ENCODE measurements at places on chromosomes 3 and 15.

- no peak for ATAC-seq
These were observed 53.8 kb downstream of the UBE2E2 start for GRCh38 chr3:23256741-23257435.

GRCh38 chr3:115855911-115856310, 232.6 kb downstream of the GAP43 start:
- ATAC-seq, result no peak

- ATAC-seq, result no peak
These were observed 192.2 kb downstream of the MBNL1 start for GRCh38 chr3:152460936-152461335.

GRCh38 chr3:138227650-138228049, 40.5 kb downstream of the ARMC8 start:
- ATAC-seq, result no peak

DNA sequence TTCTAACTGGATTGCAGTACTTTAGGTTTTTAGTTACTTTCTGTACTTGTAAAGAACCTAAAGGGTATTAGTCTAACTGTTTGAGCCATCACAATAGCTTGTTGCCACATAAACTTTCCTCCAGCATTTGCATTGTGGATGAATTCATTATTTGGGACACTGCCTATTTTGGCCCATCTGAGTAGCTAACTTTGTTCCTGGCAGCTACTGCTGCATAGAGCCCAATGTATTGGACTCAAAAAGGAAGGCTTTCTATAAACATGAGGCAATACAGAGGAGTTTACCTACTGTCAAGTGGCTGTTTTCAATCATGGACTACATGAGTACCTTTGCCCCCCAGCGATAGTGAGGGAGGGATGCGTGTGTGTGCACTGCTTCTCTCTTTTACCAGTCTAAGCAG, 1.9 kb downstream of the ROBO2 start:
- ATAC-seq, result no peak

GRCh38 chr3:45807681-45808540, 11.6 kb upstream of the SLC6A20 start:
- no peak for ATAC-seq

DNA sequence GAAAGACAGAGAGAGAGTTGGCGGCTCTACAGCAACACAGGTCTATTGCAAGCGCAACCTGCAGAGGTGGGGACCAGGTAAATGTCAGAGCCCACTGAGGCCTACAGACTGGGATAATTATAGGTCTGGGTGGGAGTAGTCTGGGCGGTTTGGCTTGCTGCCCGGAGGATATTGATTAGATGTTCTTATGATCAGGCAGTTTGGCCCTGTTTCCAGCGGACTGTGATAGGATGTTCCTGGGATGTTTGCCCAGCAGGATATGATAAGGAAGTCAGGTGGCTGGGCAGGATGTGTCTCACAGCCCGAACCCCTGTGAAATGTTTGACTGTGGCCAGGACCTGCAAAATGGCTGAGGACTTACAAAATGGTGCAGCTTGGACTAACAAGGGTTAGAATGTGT, 364.9 kb downstream of the NAALADL2 start:
- ATAC-seq, result no peak

DNA sequence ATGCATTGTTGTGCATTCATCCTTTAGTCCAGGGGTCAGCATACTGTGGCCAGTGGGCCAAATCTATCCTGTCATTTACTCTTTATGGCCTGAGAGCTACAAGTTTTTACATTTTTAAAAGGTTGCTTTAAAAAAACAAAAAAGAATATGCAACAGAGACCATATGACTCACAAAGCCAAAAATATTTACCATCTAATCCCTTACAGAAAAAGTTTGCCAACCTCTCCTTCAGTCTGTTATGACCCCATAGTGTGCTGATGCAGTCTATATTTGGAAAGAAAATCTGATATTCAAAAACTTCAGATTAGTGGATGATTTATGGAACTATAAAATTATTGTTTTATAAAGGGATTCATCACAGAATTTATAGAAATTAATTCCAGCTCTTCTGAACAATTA, 237.5 kb upstream of the IL12A start:
- ATAC-seq, result no peak

- no peak for ATAC-seq
These were observed 84.5 kb upstream of the ATP10A start for GRCh38 chr15:25947323-25948314.

- no peak for ATAC-seq
These were observed 519.0 kb upstream of the PROK2 start for GRCh38 chr3:72303926-72304325.

- no peak for ATAC-seq
These were observed 191.2 kb downstream of the TLE3 start for GRCh38 chr15:69906256-69907185.

DNA sequence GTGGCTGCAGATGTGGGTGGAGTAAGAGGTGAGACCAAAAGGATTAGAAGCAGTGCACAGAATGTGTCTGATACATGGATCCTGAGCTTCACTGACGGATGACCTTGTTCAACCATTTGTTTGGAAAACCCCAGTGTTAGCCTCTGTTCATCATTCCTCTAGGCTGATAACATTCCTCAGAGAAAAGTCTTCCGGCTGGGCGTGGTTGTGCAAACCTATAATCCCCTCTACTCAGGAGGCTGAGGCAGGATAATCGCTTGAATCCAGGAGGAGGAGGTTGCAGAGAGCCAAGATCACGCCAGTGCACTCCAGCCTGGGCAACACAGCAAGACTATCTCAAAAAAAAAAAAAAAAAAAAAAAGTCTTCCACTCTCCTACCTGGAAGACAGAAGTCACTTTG, 23.1 kb upstream of the CHD2 start:
- ATAC-seq, result no peak

DNA sequence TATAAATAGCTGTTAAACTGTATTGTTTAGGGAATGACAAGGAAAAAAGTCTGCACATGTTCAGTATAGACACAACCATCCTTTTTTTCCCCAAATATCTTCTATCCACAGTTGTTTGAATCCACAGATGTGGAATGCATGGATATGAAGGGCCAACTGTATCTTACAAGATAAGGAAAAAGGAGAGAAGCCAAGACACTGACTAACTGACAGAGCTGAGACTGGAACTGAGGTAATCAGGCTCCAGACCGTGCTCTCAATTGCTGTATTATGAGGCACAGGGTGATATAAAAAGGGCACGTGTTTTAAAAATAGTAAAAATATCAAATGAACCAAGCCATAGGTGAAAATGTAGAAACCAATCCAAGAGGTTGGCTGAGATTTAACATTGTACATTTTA, 49.0 kb downstream of the DHX36 start:
- no peak for ATAC-seq

- no peak for ATAC-seq
These were observed 13.9 kb downstream of the CHST13 start for GRCh38 chr3:126537730-126538281.

- no peak for ATAC-seq
These were observed 87.4 kb downstream of the RAD18 start for GRCh38 chr3:8875836-8876235.

All from activated T-helper 17 cell treated with anti-CD3 and anti-CD28 coated beads, Interleukin-2, amount 50 U/mL, for 72 hours (primary cell).